ENCODE measurements at places on chromosomes 5 and 9. TPM values are rescaled to one million over a fixed set of nuclear protein-coding genes. Genes with fewer than 3 reads are reported as not detected.

Gene NKD2
- total RNA-seq, result 1.5 TPM

Gene C1QTNF2
- not detected for total RNA-seq

Gene ANKRD33B
- 1.6 TPM for total RNA-seq

Gene CARTPT
- not detected for total RNA-seq

Gene ZNF367
- 1.7 TPM for total RNA-seq

GRCh38 chr9:16068476-16068875 lies 515.6 kb downstream of the CCDC171 start:
- H3K4me3 ChIP-seq, result no peak overlapping the region
- H3K27ac ChIP-seq, result no peak overlapping the region
- H3K4me1 ChIP-seq, result no peaks in the 10 kb centered on the region
- DNase-seq, result no peak
- no peaks in the 10 kb centered on the region for H3K36me3 ChIP-seq
- H3K27me3 ChIP-seq, result no peaks in the 10 kb centered on the region

- no peaks in the 10 kb centered on the region for H3K4me1 ChIP-seq
- no peak overlapping the region for H3K4me3 ChIP-seq
- no peaks in the 10 kb centered on the region for H3K27me3 ChIP-seq
- H3K36me3 ChIP-seq, result no peaks in the 10 kb centered on the region
- H3K27ac ChIP-seq, result no peak overlapping the region
- DNase-seq, result no peak
Observed at GRCh38 chr9:84314306-84314705, 26.3 kb downstream of the SLC28A3 start.

DNA sequence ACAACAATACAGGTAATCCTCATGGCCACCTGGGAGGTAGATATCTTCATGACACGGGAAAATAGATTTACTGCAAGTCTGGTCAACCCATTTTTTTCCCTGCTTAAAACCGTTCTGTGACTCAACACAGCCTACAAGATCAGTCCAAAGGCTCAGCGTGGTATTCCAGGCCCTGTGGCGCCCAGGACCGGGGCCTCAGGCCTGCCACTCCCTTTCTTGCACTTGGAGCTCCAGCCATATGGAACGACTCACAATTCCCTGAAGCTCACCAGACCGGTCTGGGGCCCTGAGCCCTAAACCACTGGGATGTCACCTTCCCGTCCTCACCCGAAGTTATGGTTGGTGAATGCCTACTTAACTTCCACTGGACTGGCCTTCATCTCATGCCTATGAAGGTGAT lies 6.5 kb upstream of the MLANA start:
- no peaks in the 10 kb centered on the region for H3K36me3 ChIP-seq
- DNase-seq, result peak; percentile 80
- H3K27ac ChIP-seq, result peak overlapping the region; percentile 44
- H3K4me1 ChIP-seq, result peaks cover 14% of the 10 kb centered on the region
- no peak overlapping the region for H3K4me3 ChIP-seq
- H3K27me3 ChIP-seq, result no peaks in the 10 kb centered on the region

GRCh38 chr9:38765101-38765500 lies 45.2 kb upstream of the FAM240B start:
- H3K27ac ChIP-seq, result no peak overlapping the region
- H3K4me1 ChIP-seq, result no peaks in the 10 kb centered on the region
- DNase-seq, result no peak
- H3K27me3 ChIP-seq, result no peaks in the 10 kb centered on the region
- no peaks in the 10 kb centered on the region for H3K36me3 ChIP-seq
- no peak overlapping the region for H3K4me3 ChIP-seq

DNA sequence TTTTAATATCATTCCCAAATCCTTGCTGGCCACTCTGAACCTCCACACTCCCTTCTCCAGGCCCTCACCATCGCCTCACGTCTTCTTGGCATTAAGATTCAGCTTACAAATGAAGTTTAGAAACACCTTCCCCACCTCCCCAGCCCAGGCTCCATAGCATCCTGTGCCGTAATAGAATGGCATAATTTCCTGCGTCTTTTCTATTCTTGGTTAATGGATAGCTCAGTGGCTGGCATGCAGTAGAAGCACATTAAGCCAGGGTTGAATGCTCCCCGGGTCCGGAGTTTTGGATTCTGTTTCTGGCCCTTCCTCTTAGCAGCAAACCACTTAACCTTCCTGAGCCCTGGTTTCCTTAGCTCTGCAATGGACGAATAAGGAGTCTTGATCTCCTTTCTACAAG lies 13.8 kb downstream of the WWC1 start:
- H3K4me1 ChIP-seq, result peaks cover 76% of the 10 kb centered on the region
- no peak overlapping the region for H3K4me3 ChIP-seq
- H3K27ac ChIP-seq, result peak overlapping the region; percentile 75
- no peak for DNase-seq

- peaks cover 54% of the 10 kb centered on the region for H3K4me1 ChIP-seq
- H3K27ac ChIP-seq, result no peak overlapping the region
- no peaks in the 10 kb centered on the region for H3K27me3 ChIP-seq
- DNase-seq, result no peak
- H3K4me3 ChIP-seq, result peak overlapping the region; percentile 92
- H3K36me3 ChIP-seq, result no peaks in the 10 kb centered on the region
Observed at GRCh38 chr9:134136118-134136995, 475 bp downstream of the WDR5 start.
